ENCODE measurements at places on chromosomes 11 and 22.

DNA sequence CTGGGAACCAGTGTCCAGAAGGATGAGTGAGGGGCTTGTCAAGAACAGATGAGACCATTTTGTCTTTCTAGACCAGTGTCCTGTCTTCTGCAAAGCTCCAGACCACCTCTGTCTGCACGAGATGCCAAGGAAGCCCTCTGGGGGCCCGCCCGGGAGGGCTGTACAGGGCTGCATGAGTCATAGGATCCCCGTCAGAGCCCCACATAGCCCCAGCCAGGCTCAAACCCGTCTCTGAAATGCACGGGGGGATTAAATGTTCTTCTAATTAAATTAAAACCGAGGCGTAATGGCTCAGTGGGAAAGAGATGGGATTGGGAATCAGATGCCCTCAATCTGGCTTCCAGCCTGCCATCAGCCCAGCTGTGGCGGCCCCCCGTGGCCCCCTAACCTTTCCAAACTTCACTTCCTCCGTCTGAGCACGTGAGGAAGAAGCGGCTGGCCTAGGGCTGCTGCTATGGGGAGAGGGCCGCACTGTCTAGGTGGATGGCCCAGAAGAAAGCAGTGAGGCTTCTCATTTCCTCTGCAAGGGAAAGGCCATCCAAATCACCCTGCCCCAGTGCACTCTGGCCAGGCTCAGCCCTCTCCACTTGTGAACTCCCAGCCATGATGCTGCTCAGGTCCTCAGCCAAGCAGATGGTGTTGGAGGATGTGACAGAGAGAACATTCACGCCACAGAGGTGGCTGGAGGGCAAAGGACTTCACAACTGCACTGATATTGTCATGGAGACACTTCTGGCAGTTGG, 32.8 kb downstream of the KCNQ1OT1 start:
- no peak for ATAC-seq

- no peak for ATAC-seq
Measured at GRCh38 chr22:40014667-40015248, 20.0 kb downstream of the FAM83F start.

GRCh38 chr22:46561435-46561905, 24.1 kb upstream of the CELSR1 start:
- ATAC-seq, result no peak

GRCh38 chr11:11081288-11081687, 223.4 kb upstream of the ZBED5 start:
- ATAC-seq, result no peak

DNA sequence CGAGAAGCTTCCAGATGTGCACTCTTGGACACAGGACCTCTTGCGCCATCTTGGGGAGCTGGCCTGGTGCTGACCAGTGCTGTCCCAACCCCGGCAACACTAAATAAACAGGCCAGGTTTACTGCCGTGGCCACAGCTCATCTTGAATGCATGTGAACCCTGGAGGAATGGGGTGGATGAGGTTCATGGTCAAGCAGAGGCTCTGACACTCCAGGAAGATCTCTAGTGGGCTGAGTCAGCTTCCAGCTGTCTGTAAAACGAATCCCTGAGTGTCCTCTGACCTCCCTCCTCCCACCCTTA, 51.8 kb downstream of the ALX4 start:
- ATAC-seq, result no peak

GRCh38 chr11:13222285-13222684, 55.3 kb upstream of the BMAL1 start:
- ATAC-seq, result no peak

GRCh38 chr11:41522391-41522790, 62.9 kb upstream of the LRRC4C start:
- ATAC-seq, result no peak

DNA sequence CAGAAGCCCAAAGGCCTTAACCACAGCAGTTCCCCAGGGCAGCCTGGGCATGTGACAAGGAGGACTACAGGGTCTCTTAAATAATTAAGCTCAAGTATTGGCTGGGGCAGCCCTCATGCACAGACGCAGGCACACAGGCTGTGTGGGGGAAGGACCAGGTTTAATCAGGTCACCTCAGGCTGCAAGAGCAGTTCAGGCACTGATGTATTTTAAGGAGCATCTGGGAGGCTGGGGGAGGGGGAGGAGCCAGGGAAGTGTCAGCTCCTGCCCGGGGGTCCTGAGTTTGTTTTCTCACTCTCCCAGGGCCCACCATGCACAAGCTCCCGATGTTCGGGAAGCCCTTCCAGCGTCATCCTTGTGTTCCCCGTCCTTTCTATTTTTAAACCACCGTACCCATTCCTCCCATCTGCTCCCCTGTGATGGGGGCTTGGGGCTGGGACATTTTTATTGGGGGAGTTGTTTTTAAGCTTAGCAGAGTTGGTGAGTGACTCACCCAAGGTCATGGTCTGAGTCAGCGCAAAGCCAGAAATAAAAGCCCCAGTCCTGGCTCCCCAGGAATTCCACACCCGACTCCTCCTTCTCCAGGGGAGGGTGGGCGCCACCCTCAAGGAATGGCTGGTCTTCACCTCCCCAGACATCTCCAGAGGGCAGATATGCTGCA, 2.4 kb downstream of the CSDC2 start:
- no peak for ATAC-seq

DNA sequence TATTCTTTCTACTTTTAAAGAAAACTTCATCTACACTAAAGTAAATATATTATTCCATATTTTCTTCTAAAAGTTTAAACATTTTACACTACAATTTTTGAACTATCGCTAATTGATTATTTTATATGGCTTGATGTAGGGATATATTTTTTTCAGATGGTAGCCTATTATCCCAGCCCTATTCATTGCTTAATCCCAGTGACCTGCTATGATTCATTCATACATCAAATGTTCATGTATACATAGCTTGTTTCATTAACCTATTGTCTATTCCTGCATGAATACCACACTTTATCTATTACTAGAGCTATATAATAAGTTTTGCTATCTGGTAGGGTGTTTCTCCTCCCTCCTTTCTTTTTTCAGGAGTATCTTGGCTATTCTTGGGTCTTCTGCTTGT, 5.0 kb upstream of the ROBO4 start:
- no peak for ATAC-seq

GRCh38 chr22:47446331-47446730, 683.9 kb downstream of the TBC1D22A start:
- ATAC-seq, result no peak

DNA sequence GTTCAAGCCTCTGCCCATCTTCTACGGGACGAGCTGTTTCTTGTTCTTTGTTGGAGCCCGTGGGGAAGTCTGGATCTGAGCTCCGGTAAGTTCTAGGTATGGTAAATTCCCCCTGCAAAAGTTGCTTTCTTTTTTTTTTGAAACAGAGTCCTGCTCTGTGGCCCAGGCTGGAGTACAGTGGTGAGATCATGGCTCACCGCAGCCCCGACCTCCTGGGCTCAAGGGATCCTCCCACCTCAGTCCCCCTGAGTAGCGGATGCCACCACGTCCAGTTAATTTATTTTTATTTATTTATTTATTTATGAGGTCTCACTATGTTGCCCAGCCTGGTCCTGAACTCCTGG, 35.5 kb upstream of the MOB2 start:
- ATAC-seq, result no peak

GRCh38 chr11:44602891-44603310, 37.4 kb downstream of the CD82 start:
- ATAC-seq, result no peak

GRCh38 chr11:16114978-16115871, 241.1 kb downstream of the SOX6 start:
- no peak for ATAC-seq

GRCh38 chr11:15275141-15275540, 160.4 kb downstream of the INSC start:
- ATAC-seq, result no peak

GRCh38 chr11:95736809-95737208, 52.8 kb downstream of the FAM76B start:
- no peak for ATAC-seq

GRCh38 chr22:46884365-46884764, 121.9 kb downstream of the TBC1D22A start:
- ATAC-seq, result no peak

DNA sequence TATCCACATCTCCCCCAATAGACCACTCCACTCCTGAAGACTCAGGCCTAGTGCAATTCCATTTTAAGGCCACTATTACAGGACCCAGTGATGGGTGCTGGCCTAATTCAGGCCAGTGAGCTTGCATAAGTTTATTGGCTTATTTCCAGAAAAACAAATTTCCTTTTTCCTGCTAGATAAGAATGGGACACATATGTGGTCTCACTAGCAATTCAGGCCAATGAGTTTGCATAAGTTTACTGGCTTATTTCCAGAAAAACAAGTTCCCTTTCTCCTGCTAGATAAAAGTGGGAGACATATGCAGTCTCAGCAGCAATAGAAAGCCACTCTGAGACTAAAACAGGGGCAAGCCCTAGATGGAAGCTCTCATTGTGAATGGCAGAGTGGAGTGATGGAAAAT, 22.4 kb downstream of the ADM start:
- no peak for ATAC-seq

DNA sequence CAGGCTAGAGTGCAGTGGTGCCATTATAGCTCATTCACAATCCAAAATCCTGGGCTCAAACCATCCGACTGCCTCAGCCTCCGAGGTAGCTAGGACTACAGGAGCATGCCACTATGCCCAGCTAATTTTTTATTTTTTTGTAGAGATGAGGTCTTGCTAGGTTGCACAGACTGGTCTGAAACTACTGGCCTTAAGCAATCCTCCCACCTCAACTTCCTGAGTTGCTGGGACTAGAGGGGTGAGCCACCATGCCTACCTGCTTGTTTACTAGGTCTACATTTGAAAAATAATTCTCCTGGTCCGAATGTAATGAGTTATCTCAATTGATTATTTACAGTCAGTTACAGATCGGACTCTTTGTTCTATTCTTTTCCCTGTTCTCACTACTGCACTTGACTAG, 22.0 kb downstream of the TAF1D start:
- ATAC-seq, result no peak

Measured in stimulated activated memory B cell treated with anti-CD40 and anti-IgM and Interleukin-4, amounts not matched to agents 10 μg/mL and 1 μg/mL and 100 μg/mL, for 72 hours (primary cell).